ENCODE measurements at places on chromosomes 7 and 10.

DNA sequence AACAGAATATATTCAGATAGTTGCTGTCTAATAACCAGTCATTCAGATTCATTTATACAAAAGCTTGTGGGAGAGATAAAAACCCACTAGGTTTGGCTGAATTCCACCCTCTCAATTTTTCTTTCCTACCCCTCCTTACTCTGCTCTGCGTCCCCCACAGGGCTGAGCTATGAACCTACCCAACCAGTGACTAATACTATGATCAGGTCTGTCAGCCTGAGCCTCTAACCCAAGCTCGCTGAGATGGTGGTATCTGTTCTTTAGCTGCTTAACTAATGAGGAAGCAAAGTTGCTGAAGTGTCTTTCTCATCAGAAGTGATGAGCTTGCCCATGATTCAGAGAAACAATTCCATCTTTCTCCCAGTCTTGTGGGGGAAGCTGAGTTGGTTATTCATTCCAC, 248.7 kb upstream of the GPR26 start:
- DNase-seq, result no peak

DNA sequence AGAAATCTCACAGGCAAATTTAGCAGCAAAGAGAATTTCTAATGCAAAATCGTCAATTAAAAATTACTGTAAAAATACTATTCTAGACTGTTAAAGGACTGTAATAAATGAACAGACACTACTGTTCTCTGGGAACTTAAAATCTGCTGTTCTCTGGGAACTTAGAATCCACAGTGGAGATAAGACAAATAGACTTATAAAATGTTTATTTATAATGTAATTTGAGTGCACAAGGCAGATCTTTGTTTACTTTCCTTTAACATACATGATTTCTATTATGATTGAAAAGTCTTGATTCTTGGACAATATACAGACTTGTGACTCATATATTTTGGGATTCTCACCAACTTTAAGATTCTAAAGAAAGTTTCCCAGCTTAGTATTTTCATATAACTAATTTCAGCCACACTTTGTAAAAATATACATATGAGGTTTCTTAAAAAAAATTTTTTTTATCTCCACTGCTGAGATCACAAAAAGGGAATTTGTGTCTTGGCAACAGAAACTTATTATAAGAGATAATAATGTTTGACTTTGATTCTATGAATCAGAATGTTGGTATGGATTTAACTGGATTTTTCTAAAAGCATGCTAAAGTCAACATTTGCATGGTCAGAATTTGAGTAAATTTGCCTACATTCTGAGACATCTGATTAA, 166.3 kb upstream of the RHOBTB1 start:
- DNase-seq, result no peak

- no peak for DNase-seq
These were observed 325.7 kb downstream of the TFEC start for GRCh38 chr7:115704884-115705283.

GRCh38 chr7:27185013-27185853, at the start of gene HOXA11:
TSS of gene HOXA11 (minus strand) at chr7:27185232. CDS start at chr7:27185144, 88 bp downstream.
- DNase-seq, result no peak

- DNase-seq, result no peak
These were observed 13.3 kb upstream of the CELF2 start for GRCh38 chr10:11004144-11005077.

DNA sequence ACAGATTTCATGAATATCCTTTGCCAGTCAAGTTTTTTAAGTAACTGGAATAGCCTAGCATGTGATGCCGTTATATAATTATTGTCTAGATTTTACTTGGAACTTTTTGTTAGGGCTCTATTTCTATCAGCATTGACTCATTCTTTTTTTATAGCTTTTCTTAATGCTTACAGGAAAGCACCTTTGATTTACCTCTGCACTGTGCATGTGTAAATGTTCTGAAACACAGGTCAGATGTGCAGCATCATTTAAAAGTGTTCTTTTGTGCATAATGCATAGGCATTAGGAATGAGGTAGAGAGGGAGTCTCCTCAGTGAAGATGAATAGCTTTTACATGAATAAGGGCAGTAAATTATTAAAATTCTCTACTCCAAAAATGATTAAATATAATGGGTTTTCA, 669.3 kb upstream of the MBL2 start:
- DNase-seq, result no peak

GRCh38 chr10:47056247-47056510, 145.0 kb downstream of the PTPN20 start:
- no peak for DNase-seq

GRCh38 chr10:3606309-3606708, 178.7 kb downstream of the KLF6 start:
- DNase-seq, result no peak

- no peak for DNase-seq
These were observed 64.2 kb downstream of the DIP2C start for GRCh38 chr10:625333-625696.

DNA sequence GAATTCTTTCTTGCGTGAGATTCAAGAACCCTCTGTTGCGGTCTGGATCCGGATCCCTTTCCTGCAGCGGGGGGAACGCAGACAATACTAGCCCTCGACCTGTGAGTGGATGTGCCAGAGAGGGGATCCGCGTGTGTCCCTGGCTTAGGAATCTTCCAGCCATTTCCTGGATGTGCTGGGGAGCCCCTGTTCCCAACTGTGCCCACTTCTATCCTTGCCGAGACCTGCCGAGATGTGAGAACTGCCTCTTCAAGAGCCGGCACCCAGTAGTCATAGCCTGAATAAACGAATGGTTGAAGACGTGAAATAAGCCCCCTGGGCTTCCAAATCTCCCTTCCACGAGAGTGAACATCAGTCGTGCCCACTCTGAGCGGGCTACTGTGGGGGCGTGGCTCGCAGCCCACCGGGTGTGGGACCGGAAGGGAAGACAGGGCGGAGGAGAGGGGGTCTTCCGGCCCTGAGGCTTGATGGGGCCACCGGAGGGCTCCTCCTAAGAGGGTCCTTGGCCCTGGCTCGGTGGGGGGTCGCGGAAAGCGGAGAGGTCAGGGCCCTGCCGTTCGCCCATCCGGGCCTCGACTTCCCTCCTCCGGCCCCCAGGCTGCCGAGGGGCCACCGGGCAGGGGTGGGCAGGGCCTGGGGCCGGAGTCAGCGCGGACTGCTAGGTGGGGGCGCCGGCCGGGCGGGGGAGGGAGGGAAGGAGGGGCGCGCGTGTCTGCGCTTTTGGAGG, 1.3 kb upstream of the CCDC136 start:
- DNase-seq, result peak; percentile 14

- DNase-seq, result no peak
These were observed 52.8 kb upstream of the PTER start for GRCh38 chr10:16384021-16384420.

GRCh38 chr10:86443069-86443468, 76.5 kb upstream of the GRID1 start:
- no peak for DNase-seq

DNA sequence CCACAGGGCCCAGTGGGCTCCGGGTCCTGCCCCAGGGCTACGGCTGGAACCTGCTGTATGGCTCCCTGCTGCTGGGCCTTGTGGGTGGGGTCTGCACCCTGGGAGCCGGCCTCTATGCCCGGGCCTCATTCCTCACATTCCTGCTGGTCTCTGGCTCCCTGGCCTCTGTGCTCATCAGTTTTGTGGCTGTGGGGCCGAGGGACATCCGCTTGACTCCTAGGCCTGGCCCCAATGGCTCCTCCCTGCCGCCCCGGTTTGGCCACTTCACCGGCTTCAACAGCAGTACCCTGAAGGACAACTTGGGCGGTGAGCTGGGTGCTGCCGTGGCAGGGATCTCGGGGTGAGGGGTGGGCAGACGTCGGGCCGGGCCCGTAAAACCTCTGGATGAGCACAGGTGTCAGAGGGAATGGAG, 4.4 kb downstream of the SLC12A9 start:
- DNase-seq, result no peak

DNA sequence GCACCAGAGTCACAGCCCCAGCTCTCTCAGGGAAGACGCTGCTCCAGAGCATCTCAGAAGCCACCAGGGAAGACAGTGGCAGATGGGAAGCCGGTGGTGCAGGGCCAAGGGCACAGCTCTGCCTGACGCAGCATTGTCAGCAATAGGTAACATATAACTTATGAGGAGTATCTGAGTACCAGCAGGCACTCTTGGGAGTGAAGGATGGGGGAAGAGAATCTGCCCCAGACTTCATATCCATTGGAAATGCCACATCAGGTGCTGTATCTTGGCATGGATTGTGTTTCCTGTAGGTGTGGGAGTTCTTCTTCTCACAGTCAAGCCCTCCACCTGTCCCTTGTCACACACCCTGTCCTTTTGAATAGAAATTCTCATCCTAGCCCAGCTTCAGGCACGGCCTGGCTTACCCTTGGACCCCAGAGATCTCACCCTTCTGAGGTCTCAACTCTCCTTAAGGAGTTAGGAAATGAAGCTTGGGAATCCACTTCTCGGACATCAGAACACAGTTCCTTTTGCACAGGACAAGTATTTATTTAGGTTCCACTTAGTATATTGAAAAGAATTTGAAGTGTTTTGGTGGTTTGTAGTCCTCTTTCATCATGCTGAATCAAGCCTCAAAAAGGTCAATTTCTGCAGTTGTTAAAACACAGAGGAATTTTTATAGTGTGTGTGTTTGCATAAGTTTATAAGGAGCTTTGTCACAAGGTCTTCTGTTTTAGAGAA, 9.9 kb downstream of the EPDR1 start:
- no peak for DNase-seq

- DNase-seq, result no peak
These were observed 312.3 kb upstream of the ZNF32 start for GRCh38 chr10:43960981-43961380.

DNA sequence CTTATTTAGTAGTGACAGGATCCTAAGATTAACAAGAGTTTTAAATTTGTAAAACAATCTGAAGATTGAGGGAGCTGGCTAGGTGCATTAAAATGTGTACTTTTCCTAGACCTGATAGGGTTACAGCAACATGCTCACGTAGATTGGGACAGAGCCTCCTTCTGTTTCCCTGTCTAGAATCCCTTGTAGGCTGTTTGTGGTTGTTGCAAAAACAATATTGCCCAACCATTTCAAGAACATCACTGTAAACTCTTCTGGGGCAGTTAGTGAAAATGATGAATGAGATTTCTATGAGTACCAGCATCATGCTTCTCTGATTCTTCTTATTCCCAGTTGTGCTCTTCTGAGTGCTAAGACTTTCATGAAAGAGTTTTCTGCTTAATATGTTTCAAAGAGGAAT, 14.7 kb upstream of the CPED1 start:
- DNase-seq, result no peak

- peak; percentile 10 for DNase-seq
These were observed 818.6 kb downstream of the GRID1 start for GRCh38 chr10:85548034-85548433.

GRCh38 chr7:28818996-28819395, 139.1 kb downstream of the TRIL start:
- DNase-seq, result no peak

DNA sequence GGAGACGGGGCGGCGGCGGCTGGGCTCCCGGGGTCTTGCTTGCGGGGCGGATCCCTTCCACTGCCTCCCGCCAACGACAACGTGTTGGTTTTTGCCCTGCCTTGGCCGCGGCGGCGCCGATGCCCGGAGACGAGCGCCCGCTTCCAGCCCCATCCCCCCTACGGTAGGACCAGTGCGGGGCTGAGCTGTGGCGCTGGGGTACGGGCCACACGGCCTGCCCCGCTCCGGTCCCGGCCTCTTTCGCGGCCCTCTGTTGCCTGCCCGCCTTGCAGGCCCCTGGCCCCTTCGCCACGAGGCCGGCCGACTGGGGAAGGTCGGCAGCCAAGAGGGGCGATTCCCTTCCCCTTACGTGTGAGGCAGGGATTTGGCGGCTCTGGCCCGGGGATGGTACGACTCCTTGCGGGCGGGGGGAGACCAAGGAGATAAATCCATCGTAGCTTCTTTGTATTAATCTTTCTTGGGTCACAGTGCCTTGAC, 488 bp downstream of the EIF4H start:
- DNase-seq, result no peak

- no peak for DNase-seq
These were observed 25.4 kb downstream of the FBH1 start for GRCh38 chr10:5915451-5915850.

GRCh38 chr7:146412781-146413180, 296.2 kb downstream of the CNTNAP2 start:
- no peak for DNase-seq

DNA sequence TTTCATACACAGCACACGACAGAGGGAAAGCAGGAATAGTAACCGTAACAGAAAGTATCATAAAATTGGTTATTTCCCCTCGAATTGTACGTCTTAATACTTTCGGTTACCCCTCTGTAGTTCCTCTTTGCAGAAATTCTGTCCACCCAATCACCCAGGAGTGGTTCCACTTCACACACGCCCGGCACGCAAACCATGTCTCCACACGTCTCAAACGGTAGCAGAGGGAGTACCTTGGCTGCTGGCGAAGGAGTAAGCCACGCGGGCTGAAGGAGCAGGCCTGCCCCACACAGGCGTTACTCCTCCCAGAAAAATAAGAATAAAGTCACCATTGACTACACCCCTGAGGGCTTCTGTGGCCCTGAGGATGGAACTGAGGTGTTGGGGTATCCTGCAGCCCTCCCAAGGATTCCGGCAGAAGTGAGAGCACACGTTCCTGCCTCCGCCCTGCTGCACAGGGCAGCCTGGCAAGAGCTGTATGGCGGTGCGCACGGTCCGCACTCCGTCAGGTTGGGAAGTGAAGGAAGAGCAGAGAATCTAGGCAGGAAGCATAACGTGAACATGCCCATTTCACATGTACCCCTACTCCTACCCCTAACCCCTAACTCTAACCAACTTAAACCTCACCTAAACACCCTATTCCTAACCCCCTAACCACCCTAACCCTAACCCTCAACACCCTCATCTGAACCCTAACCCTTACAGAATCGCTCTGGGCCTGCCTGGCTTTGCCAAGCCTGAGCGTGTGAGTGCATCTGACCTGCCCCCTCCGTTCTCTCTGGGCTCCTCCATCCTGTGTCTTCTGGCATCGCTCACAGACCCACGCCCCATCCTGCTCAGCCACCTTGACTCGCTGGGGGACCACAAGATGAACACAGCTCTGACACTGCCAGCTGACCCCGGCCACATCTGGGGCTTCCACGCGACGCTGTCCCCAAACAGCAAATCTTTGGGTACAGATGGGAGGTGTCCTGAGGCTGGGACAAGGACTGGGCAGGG, 18.2 kb downstream of the GPR146 start:
- peak; percentile 79 for DNase-seq

- DNase-seq, result no peak
These were observed 159.3 kb downstream of the ELMO1 start for GRCh38 chr7:37289367-37289766.

DNA sequence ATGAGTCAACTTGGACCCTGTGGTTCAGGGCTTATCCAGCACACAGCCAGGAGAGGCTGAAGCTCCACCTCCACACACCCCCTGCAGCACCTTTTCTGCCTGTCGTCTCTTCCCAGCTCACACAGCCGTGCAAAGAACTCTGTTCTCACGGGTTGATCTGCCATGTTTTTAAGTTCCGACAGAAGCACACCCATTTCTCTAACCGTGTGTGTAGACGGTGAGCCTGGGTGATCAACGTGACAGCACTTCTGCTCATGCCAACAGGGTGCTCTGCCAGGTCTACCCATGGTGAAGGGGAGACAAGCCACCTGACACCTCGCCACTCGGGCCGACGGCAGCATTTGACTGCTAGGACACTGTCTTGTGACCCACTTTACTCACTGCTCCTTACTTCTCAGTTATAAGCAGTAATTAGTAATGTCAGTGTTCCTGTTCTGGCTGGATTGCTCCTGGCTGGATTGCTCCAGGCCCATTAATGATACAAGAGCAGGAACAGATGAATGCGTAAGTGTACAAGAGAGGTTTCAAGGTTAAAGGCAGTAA, 90.5 kb downstream of the RNF216 start:
- DNase-seq, result no peak

- no peak for DNase-seq
These were observed 33.2 kb downstream of the DOCK4 start for GRCh38 chr7:112172870-112173567.
